ENCODE measurements at places on chromosomes 16 and 17. TPM values are rescaled to one million over a fixed set of nuclear protein-coding genes. Genes with fewer than 3 reads are reported as not detected.
A peak's percentile ranks its signal among the peaks of the same experiment; 100 is the strongest.

DNA sequence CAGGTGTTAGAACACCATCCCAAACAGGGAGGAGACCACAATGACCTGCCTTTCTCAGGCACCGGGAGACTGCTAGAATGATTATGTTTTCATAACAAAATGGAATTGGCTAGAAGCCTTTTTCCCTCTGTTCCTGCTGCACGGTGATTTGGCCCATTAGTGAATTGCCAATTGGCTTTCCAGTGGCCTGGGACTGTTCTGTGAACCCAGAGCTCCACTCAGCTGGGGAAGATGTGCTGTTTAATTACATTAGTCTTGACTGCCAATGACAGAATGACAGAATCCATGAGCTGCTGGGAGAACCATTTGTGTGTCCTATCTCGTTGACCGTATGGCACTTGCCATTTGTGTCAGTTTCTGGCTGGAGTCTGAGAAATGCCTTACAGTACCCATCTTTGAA is 242.9 kb downstream of the CDH11 start:
- no peak for DNase-seq
- no peak overlapping the region for H3K4me3 ChIP-seq
- no peak overlapping the region for H3K27ac ChIP-seq
- no peaks in the 10 kb centered on the region for H3K36me3 ChIP-seq
- no peaks in the 10 kb centered on the region for H3K27me3 ChIP-seq

- H3K27me3 ChIP-seq = no peaks in the 10 kb centered on the region
- H3K4me1 ChIP-seq = no peaks in the 10 kb centered on the region
- H3K27ac ChIP-seq = no peak overlapping the region
- no peaks in the 10 kb centered on the region for H3K36me3 ChIP-seq
- DNase-seq = no peak
These were observed 260.1 kb upstream of the C16orf82 start for GRCh38 chr16:26806657-26807056.

GRCh38 chr17:79095345-79096055 is 20.9 kb downstream of the ENGASE start:
- no peaks in the 10 kb centered on the region for H3K4me1 ChIP-seq
- no peak overlapping the region for H3K27ac ChIP-seq
- no peaks in the 10 kb centered on the region for H3K36me3 ChIP-seq
- no peak for DNase-seq
- no peak overlapping the region for H3K4me3 ChIP-seq

GRCh38 chr17:77345260-77345910 is 204.6 kb downstream of the SEC14L1 start:
- no peaks in the 10 kb centered on the region for H3K27me3 ChIP-seq
- peak; percentile 39 for DNase-seq
- H3K4me1 ChIP-seq = no peaks in the 10 kb centered on the region
- H3K36me3 ChIP-seq = no peaks in the 10 kb centered on the region
- H3K4me3 ChIP-seq = no peak overlapping the region

- H3K4me1 ChIP-seq = no peaks in the 10 kb centered on the region
- H3K27me3 ChIP-seq = no peaks in the 10 kb centered on the region
- H3K27ac ChIP-seq = peak overlapping the region; percentile 36
- no peak overlapping the region for H3K4me3 ChIP-seq
These were observed 7.4 kb upstream of the SCIMP start for GRCh38 chr17:5241861-5242671.

DNA sequence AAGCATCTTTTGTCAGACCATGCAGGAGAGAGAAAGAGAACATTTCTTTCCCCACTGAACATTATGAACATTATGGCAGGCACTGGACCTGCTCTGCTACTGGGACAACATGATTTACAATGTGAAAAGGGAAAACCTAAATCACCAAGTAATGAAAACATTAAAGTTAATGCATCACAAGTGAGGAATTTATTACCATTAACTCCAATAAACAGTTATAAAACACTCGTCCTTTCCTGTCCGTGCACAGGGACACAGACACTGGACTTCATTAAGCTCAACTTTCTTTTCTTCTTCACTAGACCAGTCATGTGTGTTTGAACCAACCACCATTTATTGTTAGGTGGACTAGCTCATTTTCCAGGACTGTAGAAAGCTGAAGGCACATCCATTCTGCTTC is 95.4 kb downstream of the SNX11 start:
- H3K36me3 ChIP-seq = no peaks in the 10 kb centered on the region
- H3K27ac ChIP-seq = no peak overlapping the region
- DNase-seq = no peak
- H3K27me3 ChIP-seq = no peaks in the 10 kb centered on the region

The ASPHD1 gene
- total RNA-seq = 2.5 TPM

The SLC38A8 gene
- not detected for total RNA-seq

Data from breast epithelium (tissue), 4 donors.